Breast epithelium (tissue), 4 donors: ENCODE measurements at places on chromosomes 6 and 20.

DNA sequence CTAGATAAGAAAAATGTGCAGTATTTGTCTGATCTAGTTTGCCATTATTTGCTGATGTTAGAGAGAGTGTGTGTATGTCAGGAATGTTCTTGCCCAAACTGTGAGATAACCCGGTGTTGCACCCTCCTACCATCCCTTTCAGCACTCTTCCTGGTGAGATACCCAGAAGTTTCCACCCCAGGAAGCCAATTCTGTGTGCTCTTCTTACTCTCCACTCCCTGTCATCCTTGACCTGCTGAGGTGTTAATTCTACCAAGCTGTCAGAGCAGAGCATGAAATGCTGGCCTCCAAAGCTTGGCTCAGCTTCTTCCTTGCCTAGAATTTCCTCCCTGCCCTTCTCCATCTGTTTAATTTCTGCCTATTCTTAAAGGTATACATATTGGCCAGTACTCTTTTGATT lies 237.3 kb upstream of the CNR1 start:
- DNase-seq: no peak

- no peak for DNase-seq
Observed at GRCh38 chr6:62288562-62288961, 2.5 kb upstream of the KHDRBS2 start.

DNA sequence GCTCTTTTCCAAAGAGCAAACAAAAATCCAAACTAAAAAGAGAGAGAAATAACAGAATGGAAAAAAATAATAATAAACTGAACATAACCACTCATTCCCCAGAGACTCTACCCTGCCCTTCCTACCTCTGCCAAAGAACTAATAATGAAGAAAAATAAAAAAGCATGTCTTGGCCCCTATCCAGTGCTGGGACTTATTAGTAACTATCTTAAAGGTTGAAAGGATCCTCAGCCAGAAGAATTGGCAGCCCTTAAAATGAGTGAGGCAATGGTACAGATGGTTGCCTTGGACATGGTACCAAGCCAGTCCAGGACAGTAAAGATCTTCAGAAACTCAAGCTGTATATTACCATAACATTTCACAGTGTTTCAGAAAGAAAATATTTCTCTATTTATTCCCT lies 279.3 kb downstream of the HACE1 start:
- DNase-seq: no peak

DNA sequence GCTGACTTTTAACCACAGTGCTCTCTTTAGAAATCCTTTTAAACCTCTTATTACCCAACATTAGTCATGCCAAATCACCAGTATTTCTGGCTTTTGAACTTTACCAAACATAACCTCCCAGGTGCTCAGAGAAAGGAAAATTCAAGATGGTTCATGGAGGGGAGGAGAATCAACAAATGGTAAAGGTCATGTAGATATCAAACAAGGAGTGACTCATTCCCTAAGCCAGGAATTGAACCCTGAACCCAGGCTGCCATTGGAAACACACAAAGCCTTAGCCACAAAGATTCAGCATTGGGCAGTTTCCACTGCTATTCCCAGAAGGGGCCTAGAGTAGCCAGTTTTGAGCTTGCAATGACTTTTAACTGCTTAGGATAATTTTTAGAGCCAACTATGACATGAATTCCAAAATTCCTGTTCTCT lies 21.6 kb upstream of the ENTPD6 start:
- no peak for DNase-seq

GRCh38 chr20:18750735-18751134 lies 62.8 kb upstream of the SCP2D1 start:
- DNase-seq: no peak

DNA sequence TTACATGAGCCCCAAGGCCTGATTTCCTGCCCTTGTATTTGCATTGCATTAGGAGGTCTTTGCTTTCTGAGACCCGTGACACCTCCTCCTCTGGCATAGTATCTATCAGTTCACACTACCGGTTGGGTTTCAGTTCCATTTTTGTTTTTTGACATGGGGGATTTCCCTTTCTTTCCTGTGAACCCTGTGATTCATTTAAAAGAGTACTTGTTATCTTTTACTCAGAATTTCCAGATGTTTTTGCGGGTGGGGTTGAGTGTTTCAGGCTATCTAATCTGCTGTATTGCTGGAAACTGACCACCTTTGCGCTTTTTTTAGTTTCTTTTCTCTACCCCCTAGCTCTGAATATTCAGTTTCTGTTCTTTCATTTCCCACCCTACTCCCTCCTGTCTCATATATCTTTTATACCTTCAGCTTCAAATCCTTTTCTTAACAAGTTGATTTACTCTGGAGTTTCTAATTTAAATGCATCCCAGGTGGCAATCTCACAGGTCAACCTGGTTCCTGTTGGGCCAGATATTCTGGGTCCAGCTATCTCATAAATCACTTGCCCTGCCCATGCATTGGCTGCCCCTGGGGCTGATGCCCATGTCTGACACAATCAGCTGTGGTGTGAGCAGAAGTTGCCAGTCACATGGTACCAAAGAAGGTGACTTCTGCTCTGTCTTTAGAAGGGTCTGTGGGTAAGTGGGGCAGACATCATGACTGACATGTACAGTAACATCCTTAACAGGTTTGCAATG lies 14.3 kb upstream of the NCOA3 start:
- DNase-seq: no peak

DNA sequence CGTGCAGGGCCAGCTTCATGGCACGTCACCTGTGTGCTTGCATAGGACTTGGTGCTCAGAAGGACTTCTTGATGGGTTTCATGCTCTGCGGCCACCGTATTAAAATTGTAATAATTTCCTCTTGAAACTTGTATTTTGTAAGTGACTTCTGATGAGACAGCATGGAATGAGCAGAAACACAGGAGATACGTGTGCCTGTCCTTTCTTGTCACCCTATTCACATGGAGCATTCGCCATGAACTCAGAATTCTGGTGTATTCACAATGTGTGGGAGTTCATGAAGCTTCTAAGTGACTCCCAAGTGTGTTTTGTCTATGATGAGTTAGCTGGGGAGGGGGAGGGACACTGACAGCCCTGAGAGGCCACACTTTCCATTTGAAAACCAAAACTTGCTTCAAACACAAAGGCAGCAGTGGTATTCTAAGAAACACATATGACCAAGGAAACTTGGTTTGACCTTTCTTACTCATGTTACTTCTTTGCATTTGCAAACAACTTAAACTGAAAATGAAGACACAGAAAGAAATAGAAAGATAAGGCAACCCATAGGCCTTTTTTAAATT lies 92.1 kb upstream of the NEDD9 start:
- no peak for DNase-seq

- DNase-seq: no peak
Observed at GRCh38 chr20:47428164-47428563, 71.7 kb upstream of the ZMYND8 start.

DNA sequence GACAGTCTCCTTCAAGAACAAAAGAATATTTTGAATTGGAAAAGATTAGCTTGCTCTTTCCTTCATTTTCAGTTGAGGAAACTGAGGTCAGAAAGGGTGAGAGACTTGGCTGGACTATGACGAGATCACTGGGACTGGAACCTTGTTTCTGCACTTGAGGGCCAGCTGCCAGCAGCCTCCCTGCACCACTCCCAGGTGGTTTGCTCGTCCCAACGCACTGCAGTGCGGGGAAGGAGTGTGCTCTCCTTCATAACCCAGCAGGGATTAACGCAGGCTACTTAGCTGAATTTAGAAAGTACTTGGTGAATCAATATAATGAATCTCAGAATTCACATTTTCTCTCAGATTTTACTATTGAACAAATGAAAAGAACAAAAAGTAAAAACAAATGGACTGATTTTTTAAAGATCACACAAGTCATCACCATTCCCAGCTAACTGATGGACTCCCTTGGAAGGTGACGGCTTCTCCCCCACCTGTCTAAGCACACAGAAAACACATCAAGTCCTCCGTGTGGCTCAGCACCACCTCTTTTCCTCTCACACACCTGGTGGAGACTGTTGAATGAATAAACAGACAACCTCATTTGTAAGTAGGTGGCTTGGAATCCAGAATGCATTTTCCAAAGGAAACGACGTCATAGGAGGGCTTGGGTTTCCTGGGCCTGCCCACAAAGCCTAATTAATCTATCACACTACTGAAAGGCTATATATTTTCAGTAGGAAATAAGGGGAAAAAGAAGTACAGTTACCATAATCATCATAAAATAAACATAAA lies 121.0 kb downstream of the QRSL1 start:
- DNase-seq: no peak

DNA sequence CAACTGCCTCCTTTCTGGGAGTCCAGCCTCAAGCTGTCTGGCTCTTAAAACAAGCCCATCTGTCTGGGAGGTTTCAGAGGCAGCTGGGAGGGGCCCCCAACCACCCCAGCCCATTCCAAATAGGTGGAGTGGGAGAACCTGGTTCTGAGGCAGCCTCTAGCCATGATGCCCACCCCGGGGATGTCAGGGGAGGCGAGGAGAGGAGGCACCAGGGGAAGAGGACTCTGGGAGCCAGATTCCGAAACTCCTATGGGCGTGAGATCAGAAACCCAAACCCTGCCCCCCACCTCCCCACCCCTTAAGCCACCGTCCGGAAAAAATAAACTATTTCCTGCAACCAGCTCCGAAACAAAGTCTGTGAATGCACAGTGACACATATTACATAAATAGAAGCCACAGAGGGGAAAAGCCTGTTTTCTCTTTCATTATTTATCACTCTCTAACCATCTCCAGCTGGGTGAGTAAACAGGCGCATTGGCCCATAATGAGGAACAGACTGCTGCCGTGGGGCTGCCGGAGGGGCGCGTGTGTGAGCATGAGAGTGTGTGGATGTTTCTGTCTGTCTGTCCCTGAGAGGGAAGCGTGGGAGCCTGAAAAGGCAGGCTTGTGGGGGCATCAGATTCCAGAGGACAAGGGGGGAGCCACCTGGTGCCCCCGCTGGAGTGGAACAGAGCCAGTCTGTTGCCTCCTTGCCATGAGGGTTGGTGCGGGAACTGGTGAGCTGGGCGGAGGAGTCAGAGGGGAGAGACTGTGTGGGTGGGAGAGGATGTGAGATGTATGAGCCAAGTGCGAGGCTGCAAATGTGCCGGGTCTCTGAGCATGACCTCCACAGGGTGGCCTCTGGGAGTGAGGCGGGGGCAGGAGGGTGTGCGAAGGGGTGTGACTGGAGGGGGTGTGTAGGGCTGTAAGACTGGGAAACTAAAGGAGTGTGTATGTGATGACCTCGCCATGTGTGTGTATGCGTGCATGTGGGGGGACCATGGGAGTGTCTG lies 14.3 kb upstream of the FOXP4 start:
- no peak for DNase-seq

DNA sequence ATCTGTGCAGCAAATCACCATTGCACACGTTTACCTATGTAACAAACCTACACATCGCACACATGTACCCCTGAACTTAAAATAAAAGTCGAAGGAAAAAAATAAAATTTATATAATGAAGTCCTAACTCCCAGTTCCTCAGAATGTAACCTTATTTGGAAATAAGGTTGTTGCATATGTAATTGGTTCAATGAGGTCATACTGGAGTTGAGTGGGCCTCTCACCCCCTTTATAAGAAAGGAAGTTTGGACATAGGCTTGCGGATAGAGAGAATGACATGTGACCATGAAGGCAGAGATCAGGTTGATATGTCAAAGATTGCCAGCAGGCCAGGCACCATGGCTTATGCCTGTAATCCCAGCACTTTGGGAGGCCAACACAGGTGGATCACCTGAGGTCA lies 16.1 kb upstream of the ZBTB22 start:
- DNase-seq: no peak

DNA sequence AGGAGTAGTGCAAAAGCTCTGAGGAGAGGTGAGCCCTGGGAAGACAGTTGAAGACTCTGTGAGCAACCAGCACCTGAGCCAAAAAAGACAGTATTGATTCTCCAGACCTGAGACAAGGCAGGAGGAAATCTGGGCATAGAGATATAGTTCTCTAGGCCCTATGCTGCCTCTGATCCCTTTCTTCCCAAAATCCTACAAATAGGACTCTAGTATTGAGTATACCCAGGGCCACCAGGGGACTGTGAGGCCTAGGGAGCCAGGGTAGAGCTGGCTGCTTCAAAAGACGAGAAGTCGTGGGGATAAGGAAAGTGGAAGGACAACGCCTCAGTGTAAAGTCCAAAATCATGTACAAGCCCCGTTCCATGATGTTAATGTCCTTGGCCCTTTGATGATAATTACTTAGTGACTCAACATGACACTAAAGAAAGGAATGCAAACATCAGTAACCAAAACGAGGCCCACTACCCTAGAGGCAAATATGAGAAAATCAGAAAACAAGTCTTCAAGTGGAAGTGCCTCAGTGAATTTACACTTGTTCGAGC lies 197.3 kb upstream of the PROKR2 start:
- DNase-seq: no peak
